Activated CD4-positive, alpha-beta memory T cell treated with anti-CD3 and anti-CD28 coated beads for 36 hours (primary cell): ENCODE measurements at places on chromosomes 6 and 20.

GRCh38 chr6:143531720-143532499 lies 20.4 kb upstream of the FUCA2 start:
- DNase-seq: peak; percentile 47

DNA sequence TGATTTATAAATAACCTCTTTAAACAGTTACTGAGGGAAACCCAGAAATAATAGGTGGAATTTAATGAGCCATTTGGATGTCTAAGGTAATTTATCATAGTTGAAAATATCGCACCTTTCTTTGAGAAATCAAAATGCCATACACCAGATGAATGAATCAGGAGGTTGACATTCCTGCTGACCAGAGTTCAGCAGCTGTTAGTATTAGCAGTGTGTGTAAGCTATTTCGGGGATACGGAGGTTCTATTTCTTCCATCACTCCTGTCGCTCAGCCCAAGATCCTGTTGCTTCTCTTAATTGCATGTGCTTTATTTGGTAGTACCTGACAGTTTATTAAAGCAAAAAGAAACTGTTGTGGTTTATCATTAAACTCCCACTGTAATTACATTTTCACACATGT lies 67.1 kb downstream of the HDGFL1 start:
- DNase-seq: no peak

- no peak for DNase-seq
Observed at GRCh38 chr20:62111148-62111547, 11.1 kb upstream of the LSM14B start.

GRCh38 chr6:8819446-8819845 lies 384.1 kb upstream of the SLC35B3 start:
- DNase-seq: no peak

DNA sequence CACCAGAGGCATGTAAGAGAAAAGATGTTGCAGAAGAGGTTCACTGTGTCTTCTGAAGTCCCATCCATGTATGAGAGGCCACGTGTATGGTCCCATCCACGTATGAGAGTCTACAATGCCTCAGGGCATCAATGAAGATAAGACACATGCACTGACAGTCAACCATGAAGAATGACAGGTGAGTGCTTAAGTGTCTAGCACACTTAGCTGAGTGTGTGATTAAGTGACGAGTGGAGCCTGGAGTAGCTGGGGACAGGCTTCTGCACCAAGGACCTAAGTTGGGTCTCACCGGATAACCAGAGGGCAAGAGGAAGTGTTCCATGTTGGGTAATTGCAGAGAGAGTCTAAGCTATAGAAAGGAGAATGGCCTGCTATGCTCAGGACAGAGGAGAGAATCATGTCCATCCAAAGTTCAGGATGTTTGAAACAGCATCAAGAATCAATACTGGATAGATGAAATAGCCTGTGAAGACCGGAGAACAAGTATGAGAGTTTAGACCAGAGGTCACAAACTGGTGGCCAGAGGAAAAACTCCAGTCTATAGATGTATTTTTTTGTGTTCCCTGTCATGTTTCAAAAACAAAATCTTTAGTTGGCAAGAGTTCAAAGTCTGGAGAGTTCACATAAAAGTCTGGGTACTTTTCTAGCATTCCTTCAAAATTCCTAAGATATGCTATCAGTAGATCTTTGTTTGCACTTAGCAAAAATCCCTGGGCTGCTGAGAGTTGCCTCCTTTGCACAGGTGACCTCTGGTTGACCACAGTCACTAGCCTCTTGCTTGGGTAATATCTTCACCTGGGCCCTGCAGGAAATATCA lies 165.8 kb downstream of the KIF16B start:
- no peak for DNase-seq

DNA sequence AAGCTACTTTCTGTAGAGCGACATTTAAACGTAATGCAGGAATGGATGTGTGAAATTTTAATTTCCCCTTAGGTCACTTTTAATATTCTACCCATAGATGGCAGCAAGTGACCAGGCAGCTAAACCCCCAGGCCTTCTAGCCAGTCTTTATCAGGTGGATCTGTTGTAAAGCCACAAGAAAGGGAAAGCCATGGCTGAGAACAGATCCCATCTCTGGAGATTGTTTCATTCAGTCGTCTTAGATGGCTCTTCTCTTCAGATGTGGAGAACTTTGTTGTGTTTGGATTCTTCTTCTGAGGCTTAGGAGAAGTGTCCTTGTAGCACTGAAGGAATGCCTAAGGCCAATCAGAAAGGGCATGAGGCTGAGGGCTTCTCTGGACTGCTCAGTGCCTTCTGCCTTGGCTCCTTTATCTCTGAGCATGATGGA lies 15.8 kb upstream of the RNF182 start:
- DNase-seq: peak; percentile 49

DNA sequence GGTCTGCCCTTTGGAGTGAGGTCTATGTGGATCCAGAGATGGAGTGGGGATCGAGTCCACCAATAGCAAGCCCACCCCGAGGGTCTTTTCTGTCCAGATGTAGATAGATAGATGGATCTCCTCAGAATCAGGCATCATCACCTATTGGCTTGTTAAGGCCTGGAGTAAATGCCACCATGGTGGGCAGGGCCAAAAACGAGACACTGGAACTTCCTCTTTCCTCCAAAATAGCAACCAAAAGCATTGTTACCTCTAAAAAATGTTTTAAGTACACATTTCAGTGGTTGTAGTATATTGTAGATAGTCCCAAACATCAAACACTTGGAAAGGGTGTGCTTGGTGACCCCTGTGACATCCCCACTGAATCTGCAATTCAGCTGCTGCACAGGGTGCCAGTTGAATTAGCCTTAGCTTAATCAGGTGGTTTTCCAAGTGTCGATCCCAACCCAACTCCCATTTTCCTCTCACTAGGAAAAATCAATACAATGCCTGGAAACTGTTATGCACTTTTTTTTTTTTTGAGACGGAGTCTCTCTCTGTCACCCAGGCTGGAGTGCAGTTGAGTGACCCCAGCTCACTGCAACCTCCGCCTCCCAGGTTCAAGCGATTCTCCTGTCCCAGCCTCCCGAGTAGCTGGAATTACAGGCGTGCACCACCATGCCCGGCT lies 35.0 kb upstream of the NELFCD start:
- no peak for DNase-seq

GRCh38 chr20:64024141-64024990 lies 11.6 kb upstream of the C20orf204 start:
- DNase-seq: no peak
